ENCODE measurements at places on chromosomes 4 and X.

GRCh38 chrX:124488412-124489161 lies 142.2 kb downstream of the SH2D1A start:
- DNase-seq = no peak

GRCh38 chr4:27368781-27369180 lies 508.1 kb downstream of the STIM2 start:
- DNase-seq = no peak

DNA sequence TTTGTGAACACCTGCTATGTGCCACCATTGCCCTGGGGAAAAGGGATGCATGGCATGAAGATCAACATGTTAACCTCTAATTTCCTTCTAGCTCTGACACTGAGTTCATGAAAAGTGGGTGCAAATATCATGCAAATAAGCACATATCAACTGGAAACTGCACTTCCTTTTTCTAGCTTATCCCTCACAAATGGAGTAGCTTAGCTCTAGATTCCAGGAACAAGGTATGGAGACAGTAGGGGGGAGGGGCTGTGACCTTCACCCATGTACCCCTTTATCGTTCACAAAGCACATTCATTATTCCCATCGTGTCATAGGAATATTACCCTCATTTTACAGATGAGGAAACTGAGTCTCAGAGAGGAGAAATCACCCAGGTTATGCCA lies 37.4 kb downstream of the STARD8 start:
- DNase-seq = no peak

DNA sequence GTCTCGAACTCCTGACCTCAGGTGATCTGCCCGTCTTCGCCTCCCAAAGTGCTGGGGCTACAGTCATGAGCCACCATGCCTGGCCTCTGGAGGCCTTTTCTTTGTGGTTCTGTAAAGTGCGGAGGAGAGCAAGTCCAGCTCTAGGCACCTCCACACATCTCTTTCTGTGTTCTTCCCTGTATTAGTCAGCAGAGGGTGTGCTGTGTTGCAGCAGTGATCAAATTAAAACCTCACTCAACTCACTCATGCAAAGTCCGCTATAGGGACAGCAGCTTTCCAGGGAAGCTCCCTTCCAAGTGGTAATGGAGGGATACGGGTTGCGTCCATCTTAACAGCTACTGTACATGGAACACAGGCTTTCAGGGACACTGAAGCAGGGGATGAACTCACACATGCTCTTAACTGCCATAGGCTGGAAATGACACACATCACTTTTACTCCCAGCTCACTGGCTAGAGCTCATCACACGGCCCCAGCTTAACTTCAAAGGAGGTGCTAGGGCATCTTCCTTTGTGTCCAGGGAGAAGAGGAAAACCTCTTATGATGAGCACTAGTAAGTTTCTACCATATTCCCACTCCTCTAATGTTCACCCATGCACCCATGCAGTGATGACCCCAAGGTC lies 36.0 kb upstream of the CCNG2 start:
- no peak for DNase-seq

DNA sequence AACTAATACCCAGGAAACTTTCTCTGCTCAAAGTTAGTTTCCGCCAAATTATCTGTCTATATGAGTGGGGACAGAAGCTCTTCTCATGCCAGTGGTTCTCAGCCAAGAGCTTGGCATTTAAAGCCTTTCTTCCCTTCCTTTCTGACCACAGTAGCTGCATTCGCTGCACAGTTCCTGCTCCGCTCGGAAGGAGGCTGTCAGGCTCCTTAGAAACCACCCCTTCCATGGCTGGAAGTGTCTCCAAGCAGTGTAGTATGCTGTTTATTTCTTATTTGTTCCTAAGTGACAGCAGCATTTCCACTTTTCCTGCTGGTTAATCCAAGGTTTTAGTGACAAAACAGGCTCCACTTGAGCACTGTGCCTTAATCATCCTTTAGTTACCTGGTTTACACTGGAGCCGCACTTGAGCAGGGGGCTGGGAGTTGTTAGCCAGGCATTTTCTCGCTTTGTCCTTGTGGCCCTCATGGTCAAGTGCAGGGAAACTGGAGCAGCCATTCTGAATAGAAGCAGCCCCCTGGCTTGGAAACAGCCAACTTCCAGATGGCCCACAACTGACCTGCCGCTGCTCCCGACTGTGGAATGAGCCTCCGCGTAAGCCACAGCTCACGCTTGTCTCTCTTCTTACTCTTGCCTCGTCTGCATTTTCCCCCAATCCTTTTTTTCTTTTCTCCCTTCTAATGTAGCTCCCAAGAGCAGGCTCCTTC lies 739.4 kb upstream of the TENM3 start:
- DNase-seq = no peak

DNA sequence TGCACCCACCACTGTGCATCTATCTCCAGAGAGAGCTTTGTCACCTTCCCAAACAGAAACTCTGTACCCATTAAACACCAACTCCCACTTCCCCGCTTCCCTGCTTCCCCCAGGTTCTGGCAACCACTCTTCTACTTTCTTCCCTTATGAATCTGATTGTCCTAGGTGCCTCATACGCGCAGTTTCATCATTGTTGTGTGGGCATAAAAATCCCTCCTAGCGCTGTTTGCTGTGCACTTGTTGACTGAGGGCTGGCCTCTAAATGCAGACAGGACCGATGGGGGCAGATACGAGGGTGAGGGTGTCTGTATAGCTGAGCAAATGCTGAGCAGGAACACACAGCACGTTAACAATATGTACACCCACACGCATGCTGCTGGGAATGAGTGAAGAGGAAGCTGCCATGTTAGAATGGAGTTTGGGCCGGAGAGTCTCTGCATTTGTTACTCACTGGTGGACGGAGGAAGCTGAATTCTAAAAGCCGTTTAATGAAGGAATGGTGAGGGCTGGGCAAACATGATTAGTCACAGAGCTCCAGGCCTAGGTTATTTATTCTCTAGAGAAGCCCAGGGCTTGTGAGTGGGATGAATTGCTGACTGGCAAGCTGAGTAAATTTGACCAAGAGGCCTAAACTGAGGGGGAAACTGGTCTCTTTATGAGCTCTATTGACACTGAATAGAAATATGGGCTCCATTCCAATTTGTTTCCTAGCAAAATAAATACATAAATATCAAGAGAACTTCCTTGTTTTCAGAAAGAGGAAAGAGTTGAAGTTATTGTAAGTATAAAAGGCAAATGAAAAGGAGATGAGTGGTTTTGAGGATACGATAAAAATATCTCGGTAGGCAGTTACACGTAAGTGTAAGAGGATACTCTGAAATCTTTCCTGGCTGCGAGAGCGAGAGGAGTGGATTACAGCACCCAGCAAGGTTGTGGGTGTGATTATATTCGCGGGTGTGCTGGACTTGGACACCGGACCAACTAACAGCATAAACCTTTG lies 95.9 kb upstream of the RPS6KA3 start:
- peak; percentile 13 for DNase-seq

DNA sequence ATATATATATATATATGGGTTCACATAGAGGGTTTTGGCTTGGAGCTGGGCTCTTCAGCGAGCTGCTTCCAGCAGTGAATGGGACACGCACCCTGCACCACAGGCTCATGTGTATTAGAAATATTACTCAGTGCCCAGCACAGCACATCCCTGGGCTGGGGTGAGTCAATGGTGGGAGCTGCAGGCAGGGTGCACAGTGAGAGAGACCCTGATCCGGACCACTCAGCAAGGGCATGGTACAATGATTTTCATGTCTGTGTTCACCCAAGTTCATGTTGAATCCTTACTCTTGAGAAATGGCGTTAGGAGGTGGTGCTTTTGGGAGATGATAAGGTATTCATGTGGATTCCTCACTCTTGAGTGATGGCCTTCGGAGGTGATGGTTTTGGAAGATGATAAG lies 194.7 kb downstream of the ASMT start:
- no peak for DNase-seq

- DNase-seq = no peak
Observed at GRCh38 chrX:71632923-71633657, 14.8 kb upstream of the CXCR3 start.

- DNase-seq = peak; percentile 15
Observed at GRCh38 chrX:154486396-154487207, at the start of gene UBL4A. TSS of gene UBL4A (minus strand) at chrX:154486615. CDS start at chrX:154486584, 31 bp downstream.

- no peak for DNase-seq
Observed at GRCh38 chr4:85751866-85752265, 276.9 kb downstream of the ARHGAP24 start.

DNA sequence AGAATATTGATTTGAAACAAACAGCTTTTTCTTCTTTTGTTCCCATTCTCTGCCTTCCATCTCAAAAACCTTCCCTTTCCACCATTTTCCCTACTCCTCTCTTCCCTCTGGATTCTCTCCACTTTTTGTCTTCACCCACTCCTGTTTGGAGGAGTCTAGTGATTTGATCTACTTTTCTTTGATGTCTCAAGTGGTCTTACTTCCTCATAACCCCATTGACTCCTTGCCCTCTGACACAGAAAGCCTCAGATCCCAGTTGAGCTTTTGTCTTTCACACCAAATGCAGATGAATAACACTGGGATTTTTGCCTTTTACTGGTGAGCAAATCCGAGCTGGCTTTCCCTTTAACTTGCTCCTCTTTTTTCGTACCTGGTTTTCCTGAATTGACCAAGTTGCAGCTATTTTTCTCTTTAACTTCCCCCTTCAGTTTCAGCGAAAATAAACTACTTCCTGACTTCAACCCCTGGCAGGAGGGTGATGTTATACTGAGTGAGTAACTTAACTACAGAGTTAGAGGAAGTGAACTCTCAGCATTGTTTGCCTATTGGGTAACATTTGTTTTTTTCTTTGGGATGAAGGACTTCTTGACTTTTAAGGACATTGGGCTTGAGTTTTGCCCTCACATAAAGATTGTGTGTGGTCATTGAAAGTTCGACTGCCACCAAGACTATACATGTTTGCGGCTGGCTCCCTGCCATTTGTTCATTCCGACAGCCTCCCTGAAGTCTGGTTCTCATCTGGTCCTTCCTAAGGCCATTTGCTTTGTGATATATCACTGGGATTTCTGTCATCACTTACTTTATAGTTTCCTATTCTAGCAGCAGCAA lies 392.8 kb upstream of the NR3C2 start:
- DNase-seq = no peak

GRCh38 chr4:148790691-148791090 lies 348.5 kb upstream of the NR3C2 start:
- DNase-seq = no peak

DNA sequence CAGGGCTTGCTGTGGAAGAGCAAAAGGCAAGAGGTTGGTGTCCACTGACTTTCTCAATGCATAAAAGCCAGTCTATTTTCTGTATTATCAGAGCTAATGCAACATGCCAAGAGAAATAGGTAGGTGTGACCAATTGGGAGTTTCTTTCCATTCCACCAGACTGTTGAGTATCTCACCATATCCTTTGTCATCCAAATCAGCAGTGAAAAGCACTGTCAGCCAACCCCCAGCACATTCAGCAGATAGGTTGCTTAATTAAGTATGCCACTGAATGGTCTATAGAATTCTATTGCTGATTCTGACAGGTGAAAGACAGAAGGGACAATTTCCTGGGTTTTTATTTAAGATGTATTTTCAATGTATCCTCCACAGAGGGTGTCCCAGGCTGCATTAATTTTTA lies 139.8 kb downstream of the HS6ST2 start:
- DNase-seq = no peak

DNA sequence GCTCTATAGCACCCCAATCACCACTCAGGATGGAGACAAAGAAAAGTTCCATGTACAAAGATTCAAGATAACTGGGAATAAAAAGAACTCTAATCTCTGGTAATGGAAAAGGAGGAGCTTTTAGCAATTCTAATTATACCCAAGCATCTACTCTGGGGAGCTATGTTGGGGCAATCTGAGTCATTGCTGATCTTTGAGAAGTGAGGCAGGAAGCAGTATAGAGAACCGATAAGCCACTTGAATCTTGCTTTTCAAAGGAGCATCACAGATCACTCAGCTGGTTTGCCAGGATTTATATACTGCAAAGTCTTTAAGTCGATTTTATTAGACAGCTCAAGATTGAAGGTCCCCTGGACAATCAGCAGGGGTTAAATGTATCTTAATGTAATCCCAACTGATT lies 220.0 kb downstream of the ENOX2 start:
- peak; percentile 62 for DNase-seq

GRCh38 chr4:79982601-79983322 lies 90.3 kb downstream of the ANTXR2 start:
- no peak for DNase-seq

GRCh38 chrX:40140706-40141499 lies 43.1 kb upstream of the BCOR start:
- no peak for DNase-seq

DNA sequence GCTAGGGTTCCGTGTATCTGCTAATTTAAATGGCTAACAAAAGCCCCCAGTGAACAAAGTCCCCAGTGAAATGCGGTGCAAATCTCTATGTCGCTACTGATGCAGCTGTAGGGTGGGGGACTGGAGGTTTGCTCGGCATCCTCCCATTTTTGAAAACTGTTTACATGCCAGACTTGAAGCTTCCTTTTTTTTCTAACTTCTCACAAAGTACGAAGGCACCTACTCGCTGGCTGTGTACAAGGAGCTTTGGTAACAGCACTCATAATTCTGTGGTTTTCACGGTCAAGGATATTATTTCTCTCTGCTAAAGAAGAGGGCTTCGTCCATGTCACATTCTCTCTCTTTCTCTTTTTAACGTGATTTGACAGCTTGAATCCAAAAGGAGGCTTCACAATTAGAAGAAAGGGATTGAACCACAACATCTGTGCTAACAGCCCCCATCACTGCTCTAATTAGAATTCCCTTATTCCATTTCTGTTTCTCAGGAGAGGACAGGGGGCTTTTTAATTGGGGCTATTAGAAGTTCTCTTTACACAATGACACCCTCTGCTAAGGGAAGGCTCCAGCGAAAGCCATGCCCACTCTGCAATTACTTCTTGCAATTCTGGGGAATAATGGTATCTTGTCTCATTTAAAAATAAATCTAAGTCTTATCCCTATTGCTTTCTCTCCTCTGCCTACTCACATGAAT lies 46.7 kb downstream of the TMEM156 start:
- no peak for DNase-seq

DNA sequence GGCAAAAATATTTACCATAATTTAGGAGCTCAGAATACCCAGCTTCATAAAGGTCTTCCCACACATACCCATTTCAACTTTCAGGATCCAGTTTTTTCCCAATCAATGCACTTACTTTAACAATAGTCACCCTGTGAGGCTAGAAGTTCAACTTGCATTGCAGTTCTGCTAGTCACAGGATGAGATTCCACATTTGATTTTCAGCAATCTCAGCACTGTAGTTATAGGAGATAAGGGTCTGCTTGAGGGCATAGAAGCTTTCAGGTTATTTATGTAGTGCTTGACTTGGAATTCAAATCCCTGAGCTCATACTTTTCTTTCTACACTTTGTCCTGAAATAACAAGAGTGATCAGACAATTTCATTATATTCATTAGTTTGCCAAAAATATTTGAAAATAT lies 78.3 kb upstream of the IL2 start:
- no peak for DNase-seq

- no peak for DNase-seq
Observed at GRCh38 chrX:14501327-14501726, 28.0 kb upstream of the GLRA2 start.

DNA sequence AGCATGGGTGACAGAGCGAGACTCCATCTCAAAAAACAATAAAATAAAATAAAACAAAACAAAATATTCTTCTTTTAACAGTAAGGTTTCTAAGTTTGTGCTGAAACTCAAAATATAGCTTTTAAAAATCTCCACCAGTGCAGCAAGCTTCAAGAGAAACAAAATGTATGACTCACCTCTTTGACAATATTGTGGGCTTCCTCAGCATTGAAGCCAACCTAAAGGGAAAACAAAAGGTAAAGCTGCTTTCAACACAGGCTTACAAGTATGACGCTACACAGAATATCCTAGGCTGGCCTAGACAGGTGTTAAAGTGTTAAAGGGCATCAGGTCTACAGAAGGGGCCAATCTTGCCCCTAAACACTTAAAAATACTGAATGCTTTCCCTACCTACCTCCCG lies 1.2 kb downstream of the DYNLT3 start:
- DNase-seq = no peak

- no peak for DNase-seq
Observed at GRCh38 chrX:104953251-104953650, 267.2 kb downstream of the TEX13A start.

Measured in HFFc6 (cell line).